ENCODE measurements at places on chromosomes 16 and 17.
A peak's percentile ranks its signal among the peaks of the same experiment; 100 is the strongest.

- no peak for DNase-seq
These were observed at the start of gene GPRC5C for GRCh38 chr17:74431568-74432423. TSS of gene GPRC5C (plus strand) at chr17:74432088. CDS start at chr17:74439777, 7,689 bp downstream.

- no peak for DNase-seq
These were observed 11.6 kb downstream of the KCNH4 start for GRCh38 chr17:42169351-42169750.

GRCh38 chr17:40430272-40431230 lies 12.7 kb upstream of the IGFBP4 start:
- no peak for DNase-seq

DNA sequence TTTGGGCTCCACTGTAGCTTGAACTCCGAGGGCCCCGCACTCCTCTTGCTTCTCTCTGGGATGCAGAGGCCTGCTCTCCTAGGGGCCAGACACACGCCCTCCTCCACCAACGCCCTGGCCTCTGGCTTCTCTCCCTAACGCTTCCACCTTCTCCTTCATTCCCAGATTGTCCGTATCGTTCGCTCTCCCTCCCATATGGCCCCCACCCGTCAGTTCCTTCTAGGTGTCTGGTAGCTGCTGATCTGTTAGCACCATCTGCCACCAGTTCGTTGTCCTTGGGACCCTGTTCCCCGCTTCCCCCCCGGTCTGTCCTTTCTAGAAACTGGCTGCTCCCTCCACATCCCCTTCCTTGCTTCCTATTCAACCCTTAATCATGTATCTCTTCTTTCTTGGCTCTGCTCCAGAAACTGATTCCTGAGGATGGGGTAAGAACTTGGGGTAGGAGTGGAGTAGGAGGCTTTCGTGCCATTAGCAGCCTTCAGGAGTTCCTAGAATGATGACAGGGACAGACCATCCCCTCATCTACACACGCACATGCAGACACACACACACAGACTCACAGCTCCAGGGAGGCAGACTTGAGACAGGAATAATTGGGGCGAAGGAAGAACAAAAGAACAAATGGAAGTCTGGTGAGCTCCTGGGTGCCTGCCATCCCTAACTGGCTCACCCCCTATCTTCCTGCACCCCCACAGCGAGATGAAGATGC lies 4.3 kb downstream of the ATP1B2 start:
- no peak for DNase-seq

GRCh38 chr17:56929362-56929969 lies 15.6 kb upstream of the TRIM25 start:
- DNase-seq = no peak

- no peak for DNase-seq
These were observed 464 bp downstream of the RUNDC3A start for GRCh38 chr17:44308865-44309264.

GRCh38 chr17:82098939-82099763 lies 1.1 kb upstream of the FASN start:
- DNase-seq = no peak

DNA sequence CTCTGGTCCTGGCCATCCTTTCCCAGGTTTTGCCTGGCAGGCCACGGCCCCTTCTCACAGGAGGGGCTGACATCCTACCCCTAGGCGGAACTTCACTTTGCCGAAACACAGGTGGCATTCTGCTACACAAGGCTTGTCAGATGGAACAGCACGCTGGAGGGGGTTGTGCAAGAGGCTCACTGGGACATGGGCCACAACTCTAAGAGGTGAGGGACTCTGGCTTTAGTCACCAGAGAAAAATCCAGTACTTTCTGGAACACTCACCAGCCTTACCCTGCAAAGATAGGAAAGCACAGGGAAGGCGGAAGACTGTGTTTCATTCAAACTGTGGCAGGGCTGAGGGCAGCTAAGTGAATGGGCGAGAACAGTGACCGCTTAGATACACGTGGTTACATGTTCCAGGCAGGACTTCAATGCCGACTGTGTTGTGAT lies 18.3 kb downstream of the CDC42EP4 start:
- no peak for DNase-seq

DNA sequence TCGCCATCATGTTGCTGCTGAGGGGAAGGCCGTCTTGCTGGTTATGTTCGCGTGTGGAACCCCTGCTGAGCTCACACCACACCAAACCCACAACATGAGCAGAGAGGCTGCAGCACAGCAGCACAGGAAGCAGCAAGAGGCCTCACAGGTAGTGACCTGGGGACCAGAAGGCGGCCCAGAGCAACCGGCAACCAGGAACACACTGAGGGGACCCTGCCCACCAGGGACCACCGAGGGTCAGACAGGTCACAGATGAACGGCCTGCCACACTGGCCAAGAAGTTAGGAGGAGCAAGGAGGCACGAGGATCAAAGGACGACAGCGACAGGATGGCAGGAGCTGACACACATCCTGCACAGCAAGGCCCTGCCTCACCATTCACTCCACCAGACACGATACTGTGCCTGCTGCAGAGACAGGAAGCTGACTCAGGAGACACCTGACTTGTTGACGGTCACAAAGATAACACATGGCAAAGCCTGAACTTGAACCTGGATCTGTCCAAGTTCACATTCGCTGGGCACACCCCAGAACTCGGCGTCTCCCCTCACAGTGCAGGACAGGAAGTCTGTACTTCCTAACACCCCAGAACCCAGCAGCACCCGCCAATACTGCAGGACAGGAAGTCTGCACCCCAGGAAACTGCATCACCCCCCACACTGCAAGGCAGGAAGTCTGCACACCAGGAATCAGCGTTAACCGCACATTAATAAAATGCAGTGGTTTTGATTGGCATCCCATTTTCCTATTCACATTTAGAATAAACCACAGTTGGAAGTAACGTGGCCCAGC lies 98.5 kb downstream of the ZNF778 start:
- DNase-seq = no peak

- no peak for DNase-seq
These were observed 85.5 kb upstream of the ZNF750 start for GRCh38 chr17:82925336-82925735.

- no peak for DNase-seq
These were observed 9.2 kb downstream of the CTU2 start for GRCh38 chr16:88715312-88716190.

DNA sequence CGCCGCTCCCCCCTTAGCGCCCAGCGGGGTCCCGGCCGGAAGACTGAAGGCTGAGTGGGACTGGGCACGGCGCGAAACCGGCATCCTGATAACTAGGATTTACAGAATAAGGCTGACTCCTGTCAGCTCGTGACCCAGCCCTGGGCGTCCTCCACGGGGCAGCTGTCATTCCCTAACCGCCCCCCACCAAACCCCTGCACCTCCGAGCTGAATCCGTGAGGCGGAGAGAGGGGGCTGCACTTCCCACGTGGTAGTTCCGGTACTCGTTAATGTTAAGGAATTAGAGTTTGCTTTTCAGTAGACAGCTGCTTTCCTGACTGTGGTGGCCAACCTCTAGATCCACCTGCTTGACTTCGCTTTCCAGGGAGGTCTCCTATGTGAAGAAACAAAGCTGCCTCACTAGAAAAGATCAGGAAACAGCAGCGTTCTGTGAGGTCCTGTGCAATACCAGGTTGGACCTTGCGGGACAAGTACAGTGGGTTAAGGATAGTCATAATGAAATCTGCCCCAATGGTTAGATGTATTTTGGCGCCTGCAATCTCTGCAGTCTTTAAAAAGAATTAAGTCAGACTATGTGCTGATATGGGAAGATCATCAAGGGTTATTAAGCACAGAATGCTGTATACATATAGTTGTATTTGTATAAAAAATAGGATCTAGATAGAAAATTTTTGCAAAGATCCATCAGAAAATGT lies 1.1 kb upstream of the WBP2 start:
- no peak for DNase-seq

GRCh38 chr16:70737377-70738082 lies 51.7 kb upstream of the MTSS2 start:
- DNase-seq = peak; percentile 86

GRCh38 chr16:35841632-35842031 lies 2382.2 kb downstream of the TP53TG3F start:
- no peak for DNase-seq

- no peak for DNase-seq
These were observed 89.6 kb downstream of the CDH13 start for GRCh38 chr16:82716361-82716855.

DNA sequence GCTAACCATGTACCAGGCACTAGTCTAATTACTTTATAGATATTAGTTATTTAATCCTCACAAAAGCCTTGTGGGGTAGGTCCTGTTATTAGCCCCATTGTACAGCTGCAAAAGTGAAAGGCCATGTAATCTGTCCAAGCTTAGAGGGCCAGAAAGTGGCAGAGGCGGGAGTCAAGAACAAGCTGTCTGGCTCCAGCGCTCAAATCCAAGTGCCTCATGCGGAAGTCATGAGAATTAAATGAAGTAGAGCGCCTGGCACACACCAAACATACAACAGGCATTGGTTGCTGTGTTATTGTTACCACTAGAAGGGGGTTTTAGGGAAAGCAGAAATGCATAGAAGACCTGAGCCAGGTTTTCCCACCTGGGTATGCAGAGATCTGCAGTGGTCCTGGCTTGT lies 1.2 kb downstream of the AQP8 start:
- DNase-seq = no peak

DNA sequence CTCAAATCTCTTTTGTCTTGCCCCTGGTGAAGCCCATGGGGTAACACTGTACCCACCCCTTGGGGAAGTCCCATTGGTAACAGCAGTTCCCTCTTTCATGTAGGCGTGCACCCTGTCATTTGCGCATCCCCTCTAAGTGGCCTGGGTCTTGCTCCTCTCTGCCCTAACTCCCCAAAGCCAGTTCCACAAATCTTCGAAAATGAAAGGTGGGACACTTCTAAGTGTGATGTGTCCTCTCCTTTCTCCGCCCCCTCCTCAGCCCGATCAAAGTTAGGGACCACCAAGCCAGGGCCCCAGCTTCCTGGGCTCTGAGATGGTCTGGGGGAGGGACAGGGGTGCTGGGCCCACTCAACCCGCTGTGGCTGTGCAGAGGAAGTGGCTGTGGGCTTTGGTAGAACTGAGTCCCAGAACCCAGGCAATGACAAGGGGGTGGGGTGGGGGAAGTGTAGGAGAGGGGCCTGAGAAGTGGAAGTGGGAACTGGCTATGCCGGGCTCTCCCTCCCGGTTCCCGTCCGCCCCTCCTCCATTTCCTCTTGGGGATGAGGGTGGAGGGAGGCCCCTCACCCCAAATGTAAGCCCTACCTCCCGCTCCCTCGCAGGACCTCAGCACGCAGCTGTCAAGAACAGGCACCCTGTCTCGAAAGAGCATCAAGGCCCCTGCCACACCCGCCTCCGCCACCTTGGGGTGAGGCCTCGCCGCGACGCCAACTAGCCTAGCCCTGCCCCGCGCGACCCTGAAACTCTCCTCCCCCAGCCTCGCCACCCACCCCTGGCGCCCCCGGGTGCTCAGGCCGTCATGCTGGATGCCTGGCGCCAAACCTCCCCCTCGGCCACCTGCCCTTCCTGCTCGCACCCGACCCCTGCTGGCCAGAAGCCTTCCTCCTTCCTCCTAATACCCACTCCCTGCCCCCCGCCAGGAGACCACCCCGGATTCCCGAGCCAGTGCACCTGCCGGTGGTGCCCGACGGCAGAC lies 8.7 kb downstream of the ABI3 start:
- DNase-seq = no peak

- DNase-seq = no peak
These were observed 53.4 kb downstream of the GRB2 start for GRCh38 chr17:75352079-75352569.

GRCh38 chr17:41682631-41683030 lies 6.1 kb upstream of the EIF1 start:
- no peak for DNase-seq

DNA sequence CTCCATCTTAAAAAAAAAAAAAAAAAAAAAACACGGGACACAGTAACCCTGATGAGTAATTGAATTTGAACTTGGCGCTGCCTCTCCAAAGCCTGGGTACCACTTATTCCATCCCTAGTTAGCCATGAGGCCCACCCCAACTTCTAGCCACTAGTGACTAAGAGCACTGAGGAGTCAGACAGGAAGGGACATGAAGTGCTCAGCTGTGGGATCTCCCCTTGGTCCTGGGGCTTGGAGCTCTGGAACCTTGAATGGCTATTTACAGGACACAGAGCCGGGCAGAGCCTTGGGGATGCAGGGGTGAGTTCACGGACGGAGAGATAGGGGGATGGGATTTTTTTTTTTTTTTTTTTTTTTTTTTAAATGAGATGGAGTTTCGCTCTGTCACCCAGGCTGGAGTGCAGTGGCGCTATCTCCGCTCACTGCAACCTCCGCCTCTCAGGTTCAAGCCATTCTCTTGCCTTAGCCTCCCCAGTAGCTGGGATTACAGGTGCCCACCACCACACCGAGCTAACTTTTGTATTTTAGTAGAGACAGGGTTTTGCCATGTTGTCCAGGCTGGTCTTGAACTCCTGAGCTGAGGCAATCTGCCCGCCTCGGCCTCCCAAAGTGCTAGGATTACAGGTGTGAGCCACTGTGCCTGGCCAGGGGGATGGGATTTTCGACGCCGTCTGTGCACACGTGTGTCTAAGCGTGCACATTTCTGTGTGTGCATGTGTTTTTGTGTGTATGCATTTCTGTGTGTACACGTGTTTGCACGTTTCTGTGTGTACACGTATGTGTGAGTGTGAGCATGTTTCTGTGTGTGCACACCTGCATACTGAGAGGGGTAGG lies 20.4 kb upstream of the CIBAR2 start:
- DNase-seq = no peak

DNA sequence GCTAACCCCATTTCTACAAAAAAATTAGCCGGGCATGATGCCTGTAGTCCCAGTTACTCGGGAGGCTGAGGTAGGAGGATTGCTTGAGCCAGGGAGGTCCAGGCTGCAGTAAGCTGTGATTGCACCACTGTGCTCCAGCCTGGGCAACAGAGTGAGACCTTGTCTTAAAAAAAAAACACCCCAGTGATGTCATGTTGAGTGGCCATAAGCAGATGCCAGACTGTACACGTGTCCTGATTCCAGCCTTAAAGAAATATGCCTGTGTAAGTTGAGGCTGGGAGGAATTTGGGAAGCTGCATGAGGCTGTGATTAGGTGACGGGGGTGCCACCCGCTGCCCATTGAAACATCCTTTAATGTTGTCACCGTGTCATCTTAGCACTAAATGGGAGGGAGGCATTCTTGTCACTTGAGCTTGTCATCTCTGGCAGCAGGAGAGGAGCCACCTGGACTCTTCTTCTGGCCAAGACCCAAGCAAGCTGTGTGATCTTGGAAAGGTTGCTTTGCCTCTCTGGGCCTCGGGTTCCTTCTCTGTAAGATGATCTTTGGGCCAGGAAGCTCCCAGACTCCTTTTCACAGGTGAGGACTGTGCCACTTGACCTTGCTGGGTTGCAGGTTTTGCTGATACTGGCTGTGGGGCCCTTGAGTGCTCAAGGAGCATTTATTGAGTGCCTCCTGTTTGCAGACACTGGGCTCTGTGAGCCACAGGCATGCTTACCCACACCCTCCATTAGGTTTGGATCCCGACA lies 98.3 kb upstream of the CIBAR2 start:
- no peak for DNase-seq

- DNase-seq = no peak
These were observed 235.1 kb upstream of the RBFOX1 start for GRCh38 chr16:7097518-7097917.

GRCh38 chr16:57873218-57873617 lies 70.9 kb upstream of the KIFC3 start:
- DNase-seq = no peak

- peak; percentile 50 for DNase-seq
These were observed 79.9 kb downstream of the GPRC5B start for GRCh38 chr16:19804538-19805323.

GRCh38 chr17:81160306-81160705 lies 5.0 kb upstream of the PVALEF start:
- no peak for DNase-seq

All from muscle of arm (tissue), 14 donors.